Activated CD4-positive, alpha-beta T cell treated with anti-CD3 and anti-CD28 coated beads, Interleukin-2, amount 50 U/mL, for 16 hours (primary cell): ENCODE measurements at places on chromosomes 7 and 10.

DNA sequence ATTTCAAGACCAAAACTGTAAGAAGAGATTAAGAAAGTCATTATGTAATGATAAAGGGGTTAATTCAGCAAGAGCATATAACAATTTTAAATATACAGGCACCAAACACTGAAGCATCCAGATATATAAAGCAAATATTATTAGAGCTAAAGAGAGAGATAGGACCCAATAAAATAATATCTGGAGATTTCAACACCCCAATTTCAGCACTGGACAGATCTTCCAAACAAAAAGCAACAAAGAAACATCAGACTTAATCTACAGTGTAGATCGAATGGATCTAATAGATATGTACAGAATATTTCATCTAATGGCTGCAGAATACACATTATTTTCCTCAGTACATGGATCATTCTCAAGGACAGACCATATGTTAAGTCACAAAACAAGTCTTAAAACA is 151.3 kb downstream of the COBL start:
- DNase-seq = no peak

- DNase-seq = no peak
Measured at GRCh38 chr10:5943536-5943935, 33.8 kb downstream of the IL15RA start.

GRCh38 chr10:1653321-1653720 is 84.0 kb downstream of the ADARB2 start:
- no peak for DNase-seq

DNA sequence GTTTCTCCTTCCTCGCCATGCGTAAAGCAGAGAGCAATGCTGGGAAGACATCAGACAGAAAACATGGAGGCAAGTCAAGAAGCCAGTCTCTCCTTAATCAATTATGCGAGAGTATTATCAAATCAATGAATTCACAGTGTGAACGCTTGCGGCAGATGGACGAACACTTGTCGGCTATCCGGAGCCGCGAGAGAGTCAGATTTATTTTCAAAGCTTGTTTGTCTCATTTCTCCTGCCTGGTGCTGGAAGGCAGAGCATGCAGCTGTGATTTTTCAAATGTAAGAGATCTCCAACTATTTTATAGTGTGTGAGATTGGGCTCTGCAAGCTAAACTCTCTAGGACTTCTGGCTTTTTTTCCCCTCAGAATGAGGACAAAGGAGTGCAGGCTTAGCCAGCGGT is 252.3 kb downstream of the SNX10 start:
- no peak for DNase-seq

GRCh38 chr10:111077785-111078504 is 1.1 kb downstream of the ADRA2A start:
- DNase-seq = no peak

DNA sequence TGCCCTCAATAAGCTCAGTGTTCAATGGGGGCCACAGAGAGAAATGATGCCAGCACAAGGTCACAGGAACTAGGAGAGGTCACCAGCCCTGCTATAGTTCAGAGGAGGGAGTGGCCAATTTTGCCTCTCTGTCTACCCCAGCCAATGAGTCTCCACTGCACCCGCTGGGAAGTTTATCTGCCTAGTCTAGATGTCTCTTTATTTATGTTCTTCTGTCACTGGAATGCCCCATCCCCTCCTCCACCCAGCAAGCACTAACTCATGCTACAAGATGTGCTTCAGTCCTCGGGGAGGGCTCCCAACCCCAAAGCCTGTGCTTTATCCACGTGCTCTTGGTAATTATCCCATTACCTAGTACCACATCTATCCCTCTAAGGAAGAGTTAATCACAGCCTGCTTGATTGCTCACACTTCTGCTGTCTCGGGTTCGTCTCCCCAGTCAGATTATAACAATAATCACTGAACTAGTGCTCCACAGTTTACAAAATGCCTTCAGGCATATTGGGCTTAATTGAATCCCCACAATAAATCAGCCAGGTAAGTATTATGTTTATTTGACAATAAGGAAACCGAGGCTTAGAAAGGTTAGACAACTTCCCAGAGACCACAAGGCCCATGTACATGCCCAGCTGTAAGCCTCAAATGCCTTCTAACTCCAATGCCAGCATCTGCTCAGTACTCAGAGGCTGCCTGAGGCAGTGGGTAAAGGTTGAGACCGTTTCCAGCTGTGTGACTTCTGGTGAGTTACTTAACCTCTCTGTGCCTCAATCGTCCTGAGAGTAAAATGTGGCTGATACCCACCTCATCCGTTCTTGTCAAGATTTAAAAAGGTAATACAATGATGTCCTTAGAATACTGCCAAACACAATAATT is 3.9 kb downstream of the HIP1 start:
- DNase-seq = no peak

DNA sequence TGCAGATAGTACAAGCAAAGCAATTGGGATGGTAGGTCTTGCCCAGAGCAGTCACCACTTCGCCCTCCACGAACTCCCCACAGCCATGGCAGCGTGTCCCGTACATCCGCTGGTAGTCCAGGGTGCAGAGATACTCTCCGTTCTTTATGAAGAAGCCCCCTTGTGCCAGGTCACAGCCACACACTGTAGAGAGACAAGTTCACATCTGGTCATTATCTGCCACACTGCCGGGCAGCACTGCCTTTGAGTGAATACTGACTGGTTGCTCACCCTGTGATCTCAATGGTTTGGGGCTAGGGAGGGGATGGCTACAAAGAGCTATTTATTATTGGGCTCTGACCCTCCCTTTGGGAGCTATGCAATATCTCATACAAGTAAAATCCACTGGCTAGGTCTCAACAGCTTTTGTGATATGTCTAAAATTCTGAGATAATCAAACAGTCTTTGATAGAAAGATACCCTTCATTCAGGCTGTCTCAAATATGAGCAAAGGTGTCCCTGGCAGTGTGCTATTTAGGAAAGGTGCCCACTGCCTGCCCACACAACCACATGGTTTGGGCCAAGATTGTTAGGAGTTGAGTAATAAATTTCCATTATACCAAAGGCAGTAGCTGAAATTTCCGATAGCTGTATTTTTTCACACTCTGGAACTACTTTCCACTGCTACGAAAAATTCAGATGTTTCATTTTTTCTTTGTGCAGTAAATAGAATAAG is 82.5 kb downstream of the ABLIM1 start:
- no peak for DNase-seq

DNA sequence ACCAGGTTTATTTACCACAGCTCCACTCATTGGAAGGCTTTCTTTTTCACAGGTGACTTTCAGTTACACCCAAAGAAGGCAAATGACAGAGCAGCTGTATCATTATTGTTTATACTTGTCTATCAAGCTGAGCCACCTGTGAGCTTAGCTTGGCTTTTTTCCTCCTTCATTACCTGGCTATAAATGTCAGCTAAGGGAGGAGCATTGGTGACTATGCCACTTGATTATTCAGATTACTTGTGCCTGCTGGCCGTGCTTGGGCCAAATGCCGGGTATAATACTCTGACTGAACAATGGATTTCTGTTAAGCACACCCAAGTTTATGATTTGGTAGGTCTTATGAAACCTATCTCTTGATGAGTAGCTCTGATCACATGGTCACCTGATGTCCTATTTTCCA is 9.9 kb upstream of the GNAT3 start:
- no peak for DNase-seq

DNA sequence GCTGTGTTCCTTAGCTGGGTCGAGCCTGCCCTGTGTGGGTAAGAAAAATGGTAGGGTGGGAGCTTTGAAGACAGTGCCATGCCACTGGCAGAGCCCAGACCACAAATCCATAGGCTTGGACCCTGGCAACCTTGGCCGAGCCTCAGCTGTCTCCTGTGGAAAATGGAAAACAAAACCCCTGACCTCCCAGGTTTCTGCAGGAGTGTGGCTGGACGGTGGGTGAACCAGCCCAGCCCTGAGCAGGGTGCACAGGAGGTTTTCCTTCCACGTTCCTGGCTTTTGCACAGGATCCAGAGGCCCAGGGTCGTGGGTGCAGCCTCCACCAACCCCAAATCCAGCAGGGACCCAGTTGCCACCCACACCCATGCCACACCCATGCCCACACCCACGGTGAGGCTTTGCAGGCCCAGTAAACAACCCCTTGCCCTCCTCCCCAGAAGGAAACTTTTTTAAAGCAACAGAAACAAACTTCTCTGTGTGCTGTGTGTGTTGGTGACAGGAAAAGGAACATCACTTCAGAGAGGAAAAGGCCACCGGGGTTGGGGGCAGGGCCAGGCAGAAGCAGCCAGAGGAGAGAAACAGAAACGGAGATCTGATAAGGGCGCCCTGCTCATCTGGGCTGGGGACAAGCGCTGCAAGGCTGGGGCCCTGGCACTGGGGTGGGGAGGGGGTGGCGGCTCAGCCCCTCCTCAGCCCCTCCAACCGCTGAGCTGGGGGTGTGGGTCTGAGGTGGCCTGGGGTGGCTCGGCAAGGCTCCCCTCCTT is 20.7 kb upstream of the ZMIZ1 start:
- peak; percentile 51 for DNase-seq

DNA sequence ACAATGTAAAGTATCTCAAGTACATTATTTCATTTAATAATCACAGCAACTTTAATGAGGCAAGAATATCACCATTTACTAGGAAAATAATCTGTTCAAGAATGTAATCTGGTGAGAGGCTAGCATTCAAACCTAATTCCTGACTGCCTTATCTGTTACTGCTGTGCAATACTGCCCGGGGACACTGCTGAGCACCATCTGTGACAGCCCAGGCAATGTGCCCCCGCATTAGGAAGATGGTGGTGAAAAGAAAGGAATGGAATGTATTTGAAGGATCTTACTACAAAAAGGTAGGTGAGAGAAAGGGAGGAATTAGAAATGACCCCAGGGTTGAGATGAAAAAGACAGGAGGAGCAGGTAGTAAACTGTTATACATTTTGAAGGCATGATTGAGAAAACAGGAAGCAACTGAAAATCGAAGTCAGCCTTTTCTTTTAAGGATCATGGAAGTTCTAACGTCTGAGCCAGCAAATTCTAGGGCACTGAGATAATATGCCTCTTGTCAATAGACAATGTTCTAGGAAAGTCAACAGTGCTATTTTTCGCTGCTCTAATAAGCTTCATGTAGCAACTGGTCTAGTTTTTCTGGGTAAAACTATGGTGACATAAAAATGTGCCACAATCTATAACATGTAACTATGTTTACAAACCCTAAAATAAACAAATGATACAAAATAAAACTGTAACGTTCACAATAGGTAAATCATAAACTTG is 90.4 kb downstream of the ETV1 start:
- no peak for DNase-seq

DNA sequence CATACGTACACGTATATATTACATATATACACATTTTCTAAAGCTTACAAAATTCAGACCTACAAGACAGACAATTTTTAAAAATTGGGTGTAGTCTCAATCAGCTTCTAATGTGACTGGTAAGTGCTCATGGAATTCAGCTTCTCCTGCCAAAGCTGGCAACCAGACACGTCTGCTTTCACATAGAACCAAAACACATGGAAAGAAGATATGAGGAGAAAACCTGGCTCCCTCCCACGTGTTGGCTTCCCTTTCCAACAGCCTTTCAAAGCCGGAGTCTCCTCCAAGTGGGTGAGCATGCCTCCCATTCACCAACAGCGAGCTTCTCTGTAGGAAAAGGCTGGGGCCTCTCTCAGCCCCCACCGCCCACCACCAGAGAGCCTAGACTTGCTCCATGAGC is 33.4 kb downstream of the CDCA7L start:
- DNase-seq = no peak

DNA sequence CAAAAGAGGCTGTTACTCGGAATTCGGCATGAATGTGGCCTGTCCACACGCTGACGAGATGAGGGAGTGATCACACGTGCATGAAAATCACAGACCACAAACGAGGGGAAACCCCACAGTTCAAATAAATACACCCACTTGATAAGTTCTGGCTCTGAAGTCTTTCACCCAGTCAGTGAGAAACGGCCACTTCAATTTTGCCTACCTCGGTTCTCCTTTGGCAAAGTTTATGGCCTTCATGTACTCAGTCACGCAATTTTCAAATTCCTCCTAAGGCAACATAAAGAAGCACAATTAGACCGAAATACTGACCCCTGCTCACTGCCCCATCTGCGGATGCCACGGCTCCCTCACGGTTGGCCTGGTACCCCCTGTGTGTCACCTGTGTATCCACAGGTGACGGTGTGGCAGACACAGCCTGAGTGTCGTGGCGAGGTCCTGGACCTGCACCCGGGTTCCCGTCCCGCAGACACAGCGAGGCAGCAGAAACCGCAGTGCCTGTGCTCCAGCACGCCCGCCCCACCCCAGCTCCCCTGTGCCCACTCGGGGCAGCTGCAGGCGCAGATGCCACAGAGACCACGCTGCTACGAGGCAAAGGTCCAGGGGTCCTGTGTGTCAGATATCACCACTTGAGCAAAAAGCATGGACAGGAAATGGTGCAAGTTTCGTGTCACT is 1.4 kb downstream of the CFAP46 start:
- no peak for DNase-seq

- peak; percentile 56 for DNase-seq
Measured at GRCh38 chr7:137934941-137935883, 66.7 kb downstream of the CREB3L2 start.

DNA sequence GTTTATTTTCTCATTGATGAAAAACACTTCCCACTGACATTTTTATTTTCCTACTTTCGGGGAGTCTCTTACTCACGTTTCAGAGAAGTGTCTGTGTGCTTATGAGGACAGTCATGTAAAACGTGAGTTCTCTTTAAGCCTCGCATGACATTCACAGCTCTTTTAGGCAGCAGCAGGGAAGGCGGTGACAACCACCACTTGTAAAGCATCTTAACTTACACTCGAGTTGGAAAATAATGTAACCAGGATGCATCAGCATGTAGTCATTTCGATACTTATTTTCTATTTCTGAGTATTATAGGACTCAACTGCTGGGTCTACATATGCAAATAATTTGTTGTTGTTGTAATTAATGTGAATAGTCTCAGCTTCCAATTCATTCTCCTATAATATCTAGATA is 153.6 kb downstream of the SEMA3D start:
- no peak for DNase-seq

GRCh38 chr10:20811131-20811530 is 86.0 kb downstream of the NEBL start:
- no peak for DNase-seq

DNA sequence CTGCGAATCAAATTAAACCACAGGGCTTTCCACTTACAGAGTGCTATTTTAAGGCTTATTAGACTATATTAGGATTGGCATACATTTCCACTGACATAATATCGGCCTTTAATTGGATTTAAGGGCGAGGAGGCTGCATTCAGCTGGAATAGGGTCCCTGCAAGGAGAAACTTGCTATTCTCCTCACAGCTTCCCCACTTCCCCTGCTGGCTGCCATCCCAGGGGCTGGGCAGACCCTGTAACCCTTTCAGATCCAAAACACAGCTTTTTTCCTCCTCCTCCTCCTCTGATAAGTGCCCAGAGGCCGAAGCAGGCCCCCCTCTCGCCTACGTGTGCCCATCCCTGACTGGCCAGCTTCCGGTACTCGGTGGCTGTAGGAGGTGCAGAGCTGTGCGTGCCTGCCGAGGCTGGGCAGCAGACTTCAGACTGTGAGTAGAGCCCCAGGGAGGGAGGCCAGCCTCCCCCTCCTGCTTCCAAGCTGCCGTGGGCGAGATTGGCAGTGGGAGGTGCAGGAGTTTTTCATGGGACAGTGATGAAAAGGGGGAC is 224.2 kb downstream of the PLXNA4 start:
- DNase-seq = no peak
